C1 segment of cervical spinal cord (tissue), 14 donors: ENCODE measurements at places on chromosomes 11 and 22.

GRCh38 chr11:5690216-5690615 lies 626 bp downstream of the TRIM22 start:
- DNase-seq: no peak

DNA sequence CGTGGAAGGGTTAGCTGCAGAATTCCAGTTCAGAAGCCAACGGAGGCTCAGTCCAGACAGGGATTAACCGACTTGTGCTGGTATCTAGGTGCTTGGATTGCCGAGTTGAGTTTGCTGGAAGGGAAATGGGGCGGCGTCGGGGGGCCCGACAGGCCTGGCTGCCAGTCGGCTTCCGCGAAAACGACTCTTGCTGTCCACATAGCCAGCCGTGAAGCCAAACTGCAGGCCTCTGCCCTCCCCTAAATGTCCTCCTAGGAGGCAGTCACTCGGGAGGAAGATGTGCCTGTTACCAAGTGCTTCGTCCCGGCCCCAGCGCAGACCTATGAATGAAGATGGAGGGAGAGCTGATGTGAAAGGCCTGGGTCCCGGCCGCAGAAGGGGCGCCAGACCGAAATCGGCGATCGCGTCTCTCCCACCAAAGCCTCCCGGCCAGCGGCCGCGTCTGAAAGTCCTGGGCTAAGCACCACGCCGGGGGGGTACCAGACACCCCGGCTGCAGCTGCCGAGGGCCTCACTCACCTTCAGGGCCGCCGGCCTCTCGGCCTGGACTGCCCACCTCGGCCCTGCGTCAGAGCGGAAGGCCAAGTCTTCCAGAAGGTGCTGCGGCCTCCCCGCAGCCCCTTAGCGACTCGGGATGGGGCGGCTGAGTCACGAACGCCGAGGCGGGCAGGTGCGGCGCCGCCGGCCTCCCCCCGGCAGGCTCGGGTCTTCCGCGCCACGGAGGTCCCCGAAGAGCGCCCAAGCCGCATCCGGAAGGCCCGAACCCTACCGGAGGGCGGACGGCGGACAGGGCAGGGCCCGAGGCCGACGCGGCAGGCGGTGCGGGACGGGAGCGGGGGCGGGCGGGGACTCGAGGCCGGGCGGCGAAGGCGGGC lies 7.5 kb downstream of the DPAGT1 start:
- peak; percentile 51 for DNase-seq

GRCh38 chr11:78085972-78086371 lies 6.3 kb upstream of the NDUFC2 start:
- DNase-seq: no peak

GRCh38 chr11:2534957-2535672 lies 90.3 kb downstream of the KCNQ1 start:
- no peak for DNase-seq

- no peak for DNase-seq
These were observed 86.7 kb upstream of the RASSF10 start for GRCh38 chr11:12922418-12922817.

- no peak for DNase-seq
These were observed 10.6 kb downstream of the FOLR1 start for GRCh38 chr11:72202571-72202970.

GRCh38 chr22:17729561-17729960 lies 44.7 kb downstream of the BID start:
- DNase-seq: no peak
